ENCODE measurements at places on chromosomes 4 and X.

DNA sequence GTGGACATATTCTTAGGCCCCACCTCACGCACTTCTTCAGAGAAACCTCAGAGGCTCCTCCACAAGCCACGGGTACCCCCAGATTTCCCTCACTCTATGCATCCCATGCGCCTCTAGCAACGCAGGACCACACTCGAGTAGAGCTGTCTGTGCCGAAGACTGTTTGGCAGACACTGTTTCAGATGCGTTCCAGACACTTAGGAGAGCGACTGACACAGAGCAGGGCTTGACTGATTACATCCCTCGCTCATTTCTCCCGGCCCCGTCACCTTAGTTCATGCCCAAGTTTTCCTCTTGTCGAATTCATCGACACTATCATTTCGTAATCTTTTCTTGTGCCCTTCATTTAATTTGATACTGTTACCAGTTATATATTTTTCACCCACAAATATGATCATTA, 15.0 kb downstream of the SORBS2 start:
- no peak for DNase-seq

DNA sequence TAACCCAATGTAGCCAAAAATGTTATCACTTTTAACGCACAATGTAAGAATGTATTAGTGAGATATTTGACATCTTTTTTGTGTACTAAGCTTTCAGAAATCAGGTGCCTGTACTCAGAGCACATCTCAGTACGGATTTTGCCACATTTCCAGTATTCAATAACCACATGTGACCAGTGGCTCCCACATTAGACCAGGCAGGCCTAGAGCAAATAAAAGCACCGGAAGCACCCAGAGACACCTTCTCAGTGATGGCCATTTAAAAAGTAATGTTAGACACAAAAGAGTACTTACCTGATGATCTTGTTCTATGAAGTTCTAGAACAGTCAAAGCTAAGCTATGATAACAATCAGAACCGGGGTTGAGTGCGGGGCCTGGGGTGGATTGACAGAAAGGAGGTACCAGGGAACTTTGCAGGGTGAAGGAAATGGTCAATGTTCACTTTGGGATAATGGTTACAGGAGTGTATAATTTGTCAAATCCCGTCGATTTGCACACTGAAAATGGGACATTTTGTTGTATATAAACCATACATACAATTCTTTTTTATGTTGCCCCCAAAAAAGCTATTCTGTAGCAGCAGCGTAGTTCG, 1.2 kb downstream of the CTPS2 start:
- DNase-seq: no peak

DNA sequence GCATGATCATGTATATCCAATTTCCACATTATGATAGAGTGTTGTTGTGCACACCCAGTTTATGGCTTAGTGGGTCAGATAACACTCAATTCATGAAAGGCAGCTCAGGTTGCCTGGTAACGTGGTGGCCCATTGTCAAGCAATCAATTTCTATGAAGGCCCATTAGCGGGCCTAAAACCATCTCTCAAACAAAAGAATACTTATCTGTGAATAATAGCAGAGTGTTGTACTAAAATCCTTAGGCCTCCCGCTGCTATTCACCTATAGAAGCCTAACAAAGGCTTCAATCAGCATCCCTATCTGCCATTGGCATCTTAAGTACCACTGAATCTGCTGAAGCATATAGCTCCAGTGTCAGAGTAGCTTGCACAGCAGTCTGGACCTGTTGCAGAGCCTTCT, 849.6 kb upstream of the POU3F4 start:
- no peak for DNase-seq

DNA sequence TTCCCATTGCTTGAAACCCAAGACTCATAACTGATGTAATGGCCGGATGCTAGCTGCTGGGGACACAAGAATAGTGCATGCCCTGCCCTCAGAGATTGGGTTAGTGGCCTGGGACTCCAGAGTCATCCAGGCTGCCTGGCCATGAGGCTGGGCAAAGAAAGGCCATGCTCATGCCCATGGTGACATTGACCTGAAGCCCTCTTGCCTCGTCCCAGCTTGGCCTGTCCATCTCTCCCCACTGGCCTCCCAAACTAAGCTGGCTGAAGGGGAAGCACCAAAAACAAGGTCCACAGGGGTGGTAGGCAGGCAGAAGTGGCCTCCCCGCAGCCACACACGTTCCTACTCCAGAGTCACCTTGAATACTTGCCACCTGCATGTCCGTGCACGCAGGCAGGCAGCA, 141.8 kb downstream of the EVC2 start:
- no peak for DNase-seq

GRCh38 chr4:26150948-26151347, 169.9 kb upstream of the RBPJ start:
- no peak for DNase-seq
